AG04450 (cell line): ENCODE measurements at places on chromosomes 2 and 18. TPM values are rescaled to one million over a fixed set of nuclear protein-coding genes. Genes with fewer than 3 reads are reported as not detected.

The FNDC4 gene
- 12.3 and 12.4 TPM in 2 replicates for polyA plus RNA-seq

GRCh38 chr2:69134306-69134945 is 121.4 kb downstream of the ANTXR1 start:
- DNase-seq, result no peak

GRCh38 chr2:70304498-70304897 is 2.6 kb upstream of the FAM136A start:
- no peak for DNase-seq

The DUSP2 gene
- polyA plus RNA-seq, result 0.94 and 1.0 TPM in 2 replicates

The UGT1A4 gene
- polyA plus RNA-seq, result not detected in 2 replicates

- no peak for DNase-seq
These were observed 178.2 kb upstream of the ZC3H15 start for GRCh38 chr2:186307871-186308270.

The NT5DC4 gene
- polyA plus RNA-seq, result not detected in 2 replicates

GRCh38 chr2:152492131-152492530 is 157.2 kb downstream of the FMNL2 start:
- DNase-seq, result no peak

GRCh38 chr18:12236934-12237832 is 17.0 kb upstream of the CIDEA start:
- no peak for DNase-seq

DNA sequence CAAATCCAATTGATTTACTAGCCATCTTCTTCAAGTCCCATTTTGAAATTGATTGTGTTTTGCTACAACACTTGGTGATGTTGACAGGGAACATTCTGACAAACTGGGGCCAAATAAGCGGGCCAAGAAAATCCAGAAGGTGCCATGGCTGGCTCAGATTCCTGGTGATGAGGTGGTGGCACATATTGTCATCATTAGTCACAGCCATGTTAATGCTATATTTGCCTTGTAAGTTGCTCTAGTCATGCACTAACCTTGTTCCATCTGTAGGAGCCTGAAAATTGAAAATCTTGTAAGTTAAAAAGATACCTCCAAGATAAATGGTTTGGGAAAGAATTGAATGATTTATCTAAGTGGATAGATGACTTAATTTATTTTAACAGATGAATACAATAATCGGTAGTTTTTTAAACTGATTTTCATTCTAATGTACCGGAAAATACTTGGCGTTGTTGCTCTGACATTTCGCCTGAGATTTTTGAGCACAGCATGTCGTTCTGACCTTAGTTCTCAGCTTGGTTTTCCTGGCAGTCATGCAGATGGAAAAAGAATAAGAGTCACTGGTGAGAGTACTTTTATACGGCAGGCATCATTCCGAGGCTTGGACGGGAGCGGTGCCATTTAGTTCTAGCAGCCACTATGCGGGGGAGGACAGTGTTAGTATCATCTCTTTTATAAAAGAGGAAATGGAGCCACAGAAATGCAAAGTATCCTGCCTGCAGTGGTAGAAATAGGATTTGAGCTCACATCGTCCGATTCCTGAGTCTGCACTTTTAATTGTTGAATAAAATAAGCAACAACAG is 133.9 kb downstream of the ZNF532 start:
- DNase-seq, result no peak

The DPP10 gene
- polyA plus RNA-seq, result not detected in 2 replicates

- DNase-seq, result no peak
These were observed 14.9 kb downstream of the MAL start for GRCh38 chr2:95040426-95040825.

The IL1RL1 gene
- polyA plus RNA-seq, result 0.30 and 0.31 TPM in 2 replicates

DNA sequence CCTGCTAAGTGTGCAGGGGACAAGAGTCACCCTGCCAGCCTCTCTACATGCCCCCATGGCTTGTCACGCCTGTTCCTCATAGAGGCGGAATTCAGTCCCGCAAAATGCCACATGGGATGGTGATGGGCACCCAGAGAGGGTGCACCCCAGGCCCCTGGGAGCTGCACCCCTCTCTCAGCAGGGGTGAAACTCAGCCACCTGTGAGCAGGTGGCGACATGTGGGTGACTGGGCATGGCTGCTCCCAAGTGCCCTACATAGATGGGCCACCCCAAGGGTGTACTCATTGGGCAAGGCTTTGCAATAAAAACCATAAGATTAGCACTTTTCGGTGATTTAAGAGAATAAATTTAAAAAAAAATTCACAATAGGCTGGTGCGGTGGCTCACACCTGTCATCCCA is 6.3 kb downstream of the HS6ST1 start:
- no peak for DNase-seq

DNA sequence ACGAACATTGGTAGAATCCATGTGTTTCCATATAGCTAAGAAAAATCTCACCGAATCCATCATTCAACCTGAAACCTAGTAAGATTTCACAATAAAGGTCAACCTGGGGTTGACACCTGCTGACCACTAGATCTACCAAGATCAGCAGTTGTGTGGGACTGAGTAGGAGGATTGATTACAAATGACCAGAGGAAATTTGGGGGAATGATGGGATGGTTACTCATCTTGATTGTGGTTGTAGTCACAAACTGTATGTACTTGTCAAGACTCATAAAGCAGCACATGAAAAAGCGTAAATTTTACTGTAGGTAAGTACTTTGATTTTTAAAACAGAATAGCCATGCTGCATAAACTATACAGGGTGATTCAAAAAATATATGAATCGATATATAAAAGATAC is 14.7 kb downstream of the DAPL1 start:
- DNase-seq, result no peak

DNA sequence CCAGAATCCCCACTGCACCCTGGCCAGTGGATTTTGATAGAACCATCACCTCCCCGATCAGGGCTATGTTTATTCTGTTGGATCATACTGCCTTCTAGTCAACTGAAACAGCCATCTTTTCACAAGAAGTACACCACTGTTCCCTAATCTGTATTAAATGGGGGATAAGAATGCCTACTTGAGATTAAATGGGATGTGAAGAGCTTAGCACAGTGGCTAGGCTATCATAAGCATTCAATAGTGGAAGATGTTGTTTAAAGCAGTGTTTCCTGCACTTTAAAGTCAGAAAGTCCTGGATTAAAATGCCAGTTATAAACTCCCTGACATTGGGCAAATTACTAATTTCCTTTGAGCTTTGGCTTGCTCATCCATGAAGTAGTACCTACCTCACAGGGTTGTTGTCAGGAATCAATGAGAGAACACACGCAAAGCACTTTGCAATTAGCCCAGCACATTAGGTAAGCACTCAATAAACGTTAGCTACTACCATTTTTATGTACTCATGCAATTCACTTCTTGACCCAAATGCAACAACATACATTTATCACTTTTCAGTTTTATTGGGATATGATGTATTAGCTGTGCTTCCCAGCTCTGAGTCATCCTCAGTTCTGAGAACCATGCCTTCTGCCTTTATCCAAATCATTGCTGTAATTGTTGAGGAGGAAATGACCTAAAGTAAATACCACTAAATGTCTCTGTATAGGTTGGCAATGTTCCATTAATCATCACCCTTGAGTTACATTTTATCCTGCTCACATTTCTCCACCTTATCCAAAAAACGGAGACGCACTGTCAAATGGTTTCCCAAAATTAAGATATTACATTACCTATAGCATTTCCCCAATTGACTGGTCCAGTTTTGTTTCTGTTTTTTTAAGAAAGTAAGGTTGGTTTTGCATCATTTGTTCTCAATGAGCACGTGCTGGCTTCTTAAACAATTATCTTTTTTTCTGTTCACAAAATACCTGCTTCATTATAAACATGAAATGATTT is 2.1 kb downstream of the TMEM247 start:
- peak; percentile 36 for DNase-seq

The FECH gene
- polyA plus RNA-seq, result 65.3 and 71.7 TPM in 2 replicates

The FER1L5 gene
- polyA plus RNA-seq, result 0.17 and 0.20 TPM in 2 replicates

- no peak for DNase-seq
These were observed 139.4 kb upstream of the HAAO start for GRCh38 chr2:42931818-42932195.

The HOXD12 gene
- polyA plus RNA-seq, result not detected in 2 replicates

The SH3BP4 gene
- 224 and 276 TPM in 2 replicates for polyA plus RNA-seq

DNA sequence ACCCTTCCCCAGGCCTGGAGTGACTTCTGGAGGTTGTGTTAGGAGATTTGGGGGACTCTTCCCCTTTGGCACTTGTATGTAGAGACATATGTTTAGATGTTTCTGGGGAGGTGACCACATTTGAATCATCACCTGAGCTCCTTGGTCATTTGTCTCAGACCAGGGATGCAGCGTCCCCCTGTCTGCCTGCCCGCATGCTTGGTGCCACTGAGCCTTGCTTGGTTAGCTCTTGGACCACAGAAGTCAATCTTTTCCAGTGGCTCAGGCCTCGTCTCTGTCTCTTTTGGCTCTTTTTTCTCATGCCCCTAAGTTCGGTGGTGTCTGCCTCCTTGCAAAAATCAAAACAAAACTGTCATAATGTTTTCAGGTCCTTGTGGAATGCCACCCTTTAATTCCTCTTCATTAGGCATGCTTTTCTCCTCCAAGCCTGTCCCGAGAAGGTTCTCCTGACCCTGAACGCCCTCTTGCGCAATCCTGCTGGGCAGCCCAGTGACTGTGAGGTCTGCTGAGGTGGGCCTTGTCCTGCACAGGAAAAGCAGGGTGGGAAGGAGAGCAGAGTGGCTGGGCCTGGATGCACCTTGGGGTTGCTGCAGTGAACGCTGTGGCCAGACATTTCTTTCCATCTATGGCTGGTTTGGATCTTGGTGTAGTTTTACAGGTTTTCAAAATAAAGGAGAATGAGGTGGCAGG is 24.9 kb downstream of the GLI2 start:
- no peak for DNase-seq

DNA sequence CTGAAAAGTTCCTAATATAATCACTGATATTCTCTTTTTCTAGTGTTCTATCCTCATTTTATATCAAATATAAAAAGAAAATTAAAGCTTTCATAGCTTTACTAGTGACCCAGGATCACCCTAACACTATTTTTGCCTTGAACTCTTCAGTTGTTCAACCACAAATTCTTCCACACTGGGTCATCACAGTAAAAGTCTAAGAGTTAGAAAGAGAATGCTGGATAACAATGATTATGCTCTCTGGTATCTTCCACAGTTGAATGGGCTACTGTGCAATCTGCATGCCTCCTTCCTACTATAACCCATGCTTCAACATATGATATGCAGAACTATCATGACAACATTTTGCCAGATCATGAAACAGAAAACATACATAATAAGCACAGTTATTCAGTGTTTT is 32.3 kb downstream of the CHN1 start:
- DNase-seq, result peak; percentile 26

- DNase-seq, result peak; percentile 37
These were observed 124.7 kb downstream of the CABLES1 start for GRCh38 chr18:23259701-23260681.

DNA sequence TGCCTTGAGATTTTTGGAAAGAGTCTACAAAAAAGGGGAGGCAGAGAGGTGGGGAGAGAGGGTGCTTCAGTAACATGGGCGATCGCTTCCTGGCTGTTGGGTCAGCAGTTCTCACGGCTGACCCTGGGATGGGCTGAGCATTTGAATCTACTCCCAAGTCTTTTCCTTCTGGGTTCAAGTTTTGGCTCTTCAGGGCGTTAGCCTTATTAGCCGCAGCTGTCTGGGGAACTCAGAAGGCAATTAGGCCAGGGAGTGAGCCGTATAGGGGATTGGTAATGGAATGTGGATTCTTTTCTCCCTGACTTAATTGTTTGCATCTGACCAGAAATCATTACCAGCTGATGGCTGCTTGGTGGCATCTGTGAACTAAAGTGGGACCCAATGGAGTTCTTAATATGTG is 250.5 kb upstream of the SKOR2 start:
- no peak for DNase-seq
